Neural crest cell (in vitro differentiated cells): ENCODE measurements at places on chromosomes 1 and 21. TPM values are rescaled to one million over a fixed set of nuclear protein-coding genes. Genes with fewer than 3 reads are reported as not detected.

GRCh38 chr1:219427989-219428388 lies 184.9 kb downstream of the ZC3H11B start:
- no peak for DNase-seq

- no peak for DNase-seq
Observed at GRCh38 chr1:169949139-169949538, 55.4 kb upstream of the SCYL3 start.

DNA sequence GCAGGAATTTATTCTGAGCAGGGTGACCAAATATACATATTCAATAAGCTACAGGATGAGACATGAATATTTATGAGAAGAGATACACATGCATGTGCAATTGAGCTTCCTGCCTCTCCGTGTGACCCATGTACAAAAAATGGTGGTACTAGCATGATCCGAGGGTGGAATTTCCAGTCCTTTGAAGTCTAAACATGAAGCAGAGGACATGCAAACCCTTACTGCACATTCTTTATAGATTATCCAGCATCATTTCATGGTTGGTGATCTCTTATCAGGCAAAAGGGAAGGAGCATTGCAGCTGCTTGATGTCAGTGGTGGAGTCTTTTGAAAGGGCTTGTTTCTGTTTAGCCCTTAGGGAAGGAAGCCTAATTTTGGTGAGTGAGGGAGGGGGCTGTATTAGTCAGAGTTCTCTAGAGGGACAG lies 448.6 kb downstream of the SETD4 start:
- no peak for DNase-seq

Gene PCAT6
- total RNA-seq, result 4.5 and 5.7 TPM in 2 replicates

Gene CELF3
- 21.7 and 22.0 TPM in 2 replicates for total RNA-seq

Gene NBPF19
- 14.1 and 16.1 TPM in 2 replicates for total RNA-seq
